ENCODE measurements at places on chromosomes 7 and 10. TPM values are rescaled to one million over a fixed set of nuclear protein-coding genes. Genes with fewer than 3 reads are reported as not detected.

GRCh38 chr10:12507165-12507850 is 158.0 kb downstream of the CAMK1D start:
- no peak overlapping the region for H3K27ac ChIP-seq
- DNase-seq: no peak
- no peaks in the 10 kb centered on the region for H3K27me3 ChIP-seq
- no peaks in the 10 kb centered on the region for H3K36me3 ChIP-seq
- no peak overlapping the region for H3K4me3 ChIP-seq

The DPCD gene
- 20.7 TPM for total RNA-seq

GRCh38 chr10:132068431-132069121 is 2.8 kb downstream of the JAKMIP3 start:
- H3K4me1 ChIP-seq: peaks cover 2% of the 10 kb centered on the region
- DNase-seq: no peak
- H3K27ac ChIP-seq: no peak overlapping the region
- H3K27me3 ChIP-seq: no peaks in the 10 kb centered on the region

The DPP6 gene
- 4.7 TPM for total RNA-seq
